Hypothalamus (tissue), 51 donors: ENCODE measurements at places on chromosomes 13 and 19.

DNA sequence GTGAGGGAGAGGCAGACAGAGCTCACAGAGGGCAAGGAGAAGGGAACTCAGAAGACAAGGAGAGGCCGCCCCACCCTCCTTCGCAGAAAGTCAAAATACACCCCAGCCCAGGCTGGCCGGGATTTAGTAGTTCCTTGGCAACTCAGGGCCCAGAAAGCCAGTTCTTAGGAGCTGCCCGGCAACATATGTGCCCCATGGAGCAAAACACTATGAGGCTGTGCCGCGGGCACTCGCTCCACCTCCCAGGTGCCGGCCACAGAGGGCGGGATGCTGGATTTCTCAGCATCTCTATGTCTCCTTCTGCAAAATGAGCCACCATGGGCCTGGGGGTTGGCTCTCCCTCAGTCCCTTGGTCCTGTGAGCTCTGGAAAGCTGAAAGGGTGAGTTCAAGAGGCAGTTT lies 93.8 kb upstream of the CACNA1A start:
- no peak for DNase-seq

DNA sequence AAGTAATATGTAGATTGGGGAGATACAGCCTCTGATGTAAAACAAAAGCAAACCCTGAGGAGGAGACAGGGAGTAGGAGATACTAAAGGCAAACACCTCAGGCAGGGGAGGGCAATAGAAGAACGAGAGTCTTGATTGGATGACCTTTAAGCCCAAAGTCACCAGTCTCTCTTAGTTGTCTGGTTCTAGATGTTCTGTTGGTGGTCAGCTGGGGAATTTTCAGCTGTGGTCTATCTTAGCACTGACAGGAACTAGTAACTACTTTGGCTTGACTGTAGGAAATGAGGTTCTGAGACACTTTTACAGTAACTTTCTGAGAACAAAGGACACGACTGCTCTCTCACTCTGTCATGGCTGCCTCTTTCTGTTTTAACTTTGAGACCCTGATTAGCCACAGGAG lies 290.7 kb upstream of the MIR17HG start:
- no peak for DNase-seq

GRCh38 chr13:31887286-31887685 lies 144.3 kb upstream of the FRY start:
- DNase-seq: no peak

DNA sequence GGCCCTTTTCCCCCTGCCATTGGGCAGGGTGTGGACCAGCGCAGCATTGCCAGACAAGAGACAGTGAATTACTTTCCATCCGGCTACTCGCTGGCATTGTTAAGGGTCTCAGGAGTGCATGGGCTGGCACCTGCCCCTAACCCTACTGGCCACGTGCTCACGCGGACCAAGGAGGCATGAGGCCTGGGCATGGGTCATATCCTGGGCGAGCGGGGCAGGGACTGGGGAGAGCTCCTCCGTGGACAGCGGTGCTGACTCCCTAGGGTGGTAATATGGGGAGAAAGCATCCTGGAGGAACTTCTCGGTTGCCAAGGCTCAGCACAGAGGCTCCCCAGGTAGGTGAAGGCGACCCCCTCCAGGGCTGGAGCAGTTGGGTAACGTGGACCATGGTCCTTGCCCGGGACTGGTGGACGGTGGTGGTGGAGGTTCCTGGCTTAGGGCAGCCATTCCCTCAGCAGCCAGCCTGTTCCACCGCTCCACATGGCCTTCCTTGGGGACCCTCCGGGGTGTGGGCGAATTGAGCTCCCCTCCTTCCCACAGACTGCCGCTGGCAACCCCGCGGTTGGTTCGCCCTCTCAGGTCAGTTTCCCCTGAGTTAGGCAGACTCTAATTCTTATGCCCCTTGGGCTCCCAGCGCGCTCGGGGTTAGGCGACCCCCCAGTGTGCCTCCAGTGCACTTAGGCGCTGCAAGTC lies 465.1 kb downstream of the SLITRK5 start:
- no peak for DNase-seq

DNA sequence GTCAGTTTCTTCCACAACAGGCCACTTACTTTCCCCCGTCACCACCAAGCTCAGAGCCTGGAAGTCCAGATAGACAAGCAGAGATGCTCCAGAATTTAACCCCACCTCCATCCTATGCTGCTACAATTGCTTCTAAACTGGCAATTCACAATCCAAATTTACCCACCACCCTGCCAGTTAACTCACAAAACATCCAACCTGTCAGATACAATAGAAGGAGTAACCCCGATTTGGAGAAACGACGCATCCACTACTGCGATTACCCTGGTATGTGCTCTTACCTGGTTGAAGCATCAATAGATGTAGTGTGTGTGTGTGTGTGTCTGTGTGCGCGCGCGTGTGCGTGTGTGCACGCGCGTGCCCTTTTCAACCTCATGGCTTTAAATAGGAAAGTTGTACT lies 3.7 kb downstream of the KLF5 start:
- DNase-seq: no peak

DNA sequence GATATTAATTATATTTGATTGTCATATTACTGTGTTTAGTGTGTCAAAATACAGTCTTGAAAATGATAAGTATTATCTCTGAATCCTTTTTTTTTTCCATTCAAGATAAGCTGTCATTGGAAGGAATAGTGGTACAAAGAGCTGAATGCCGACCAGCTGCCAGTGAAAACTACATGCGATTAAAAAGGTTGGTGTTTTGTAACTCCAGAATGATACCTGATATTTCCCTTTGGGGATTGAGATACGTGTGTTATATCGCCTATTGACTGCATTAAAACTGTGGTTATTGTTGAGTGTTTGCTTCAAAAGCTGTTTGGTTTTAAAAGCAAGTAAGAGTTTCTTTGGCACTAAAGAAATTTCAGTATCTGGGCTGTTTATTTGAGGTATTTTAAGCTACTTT lies 6.5 kb upstream of the KCTD4 start:
- DNase-seq: no peak

GRCh38 chr13:109667807-109668291 lies 118.5 kb downstream of the IRS2 start:
- DNase-seq: no peak

DNA sequence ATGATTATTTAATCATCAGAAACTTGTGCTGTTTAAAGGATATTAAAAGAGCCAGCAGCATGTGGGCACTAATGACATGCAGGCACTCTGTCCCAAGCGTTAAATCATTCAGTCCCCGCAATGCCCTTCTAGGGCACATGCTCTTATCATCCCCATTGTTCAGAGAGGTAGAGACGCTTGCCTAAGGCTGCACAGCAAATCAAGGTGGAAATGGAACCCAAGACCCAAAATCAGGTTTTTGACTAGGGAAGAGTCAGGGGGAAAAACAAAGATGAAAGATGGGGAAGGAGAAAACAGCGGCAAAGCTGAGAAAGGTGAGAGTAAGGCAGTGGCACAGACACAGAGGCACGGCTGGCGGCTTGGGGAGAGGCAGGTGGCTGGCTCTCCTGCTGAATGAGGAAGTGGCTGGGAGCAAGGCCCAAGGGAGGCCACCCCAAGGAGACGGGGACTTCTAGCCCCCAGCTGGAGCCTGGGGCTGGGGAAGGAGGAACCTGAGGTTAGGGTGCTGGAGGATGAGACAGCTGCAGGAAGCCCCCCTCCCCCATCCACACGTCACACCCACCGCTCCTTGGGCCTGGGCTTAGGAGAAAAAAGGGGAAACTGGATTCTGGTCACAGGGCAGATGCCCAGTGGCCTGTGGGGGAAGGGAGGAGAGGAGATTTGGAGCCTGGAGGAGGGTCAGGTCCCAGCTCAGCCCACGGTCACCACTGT lies 1.0 kb upstream of the TYROBP start:
- DNase-seq: no peak

- DNase-seq: peak; percentile 93
Observed at GRCh38 chr19:17303167-17303939, at the start of gene ABHD8. TSS of gene ABHD8 (minus strand) at chr19:17303425. CDS start at chr19:17301616, 1,809 bp downstream.

DNA sequence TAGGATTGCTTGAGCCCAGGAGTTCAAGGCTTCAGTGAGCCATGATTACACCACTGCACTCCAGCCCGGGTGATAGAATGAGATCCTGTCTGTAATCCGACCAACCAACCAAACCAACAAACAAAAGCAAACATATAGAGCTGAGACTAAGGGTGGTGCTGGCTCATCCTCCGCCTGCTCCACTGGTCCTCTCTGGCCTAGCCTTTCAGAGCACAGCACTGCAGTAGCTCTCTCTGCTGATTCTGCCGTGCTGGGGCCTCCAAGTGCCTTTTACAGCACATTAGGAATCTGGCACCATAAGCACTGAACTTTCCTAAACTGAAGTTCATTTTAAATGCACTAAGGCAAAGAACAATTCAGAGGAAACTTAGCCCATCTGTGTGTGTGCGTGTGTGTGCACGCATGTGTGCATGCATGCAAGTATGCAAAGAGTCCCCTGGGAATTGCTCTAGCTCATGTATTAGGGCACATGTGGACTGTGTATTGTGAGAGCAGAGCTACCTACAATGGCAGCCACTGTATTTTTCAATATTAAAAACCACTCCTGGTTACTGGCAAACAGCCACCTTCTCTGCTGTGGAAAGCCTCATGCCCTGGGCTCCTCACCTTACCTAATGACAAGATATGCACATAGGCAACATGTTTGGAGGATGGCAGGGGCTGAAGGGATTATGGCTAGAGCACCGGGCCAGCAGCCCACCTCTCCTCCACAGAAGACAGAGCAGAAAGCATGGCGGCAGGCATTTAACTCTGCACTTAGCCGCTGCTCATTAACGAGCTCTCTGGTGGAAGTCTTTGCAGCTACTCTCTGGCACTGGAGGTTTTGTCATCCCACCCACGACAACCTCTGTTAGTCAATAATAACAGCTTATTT lies 223.1 kb upstream of the TSHZ3 start:
- no peak for DNase-seq

DNA sequence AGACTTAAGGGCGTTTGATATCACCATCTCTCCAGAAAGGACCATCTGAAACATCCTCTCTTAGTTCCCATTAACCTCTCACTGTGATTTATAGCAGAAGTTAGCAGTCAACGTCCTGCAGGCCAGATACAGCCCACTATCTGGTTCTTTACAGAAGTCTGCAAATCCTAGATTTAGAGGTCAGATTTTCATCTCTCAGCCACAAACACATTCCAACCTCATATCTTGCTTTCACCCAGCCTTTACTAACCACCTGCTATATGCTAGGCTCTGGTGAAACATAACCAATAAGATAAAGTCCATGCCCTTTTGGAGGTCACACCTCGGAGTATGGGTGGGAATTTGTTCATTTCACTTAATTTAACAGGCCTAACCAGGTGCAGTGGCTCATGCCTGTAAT lies 76.8 kb upstream of the CACNA1A start:
- no peak for DNase-seq

DNA sequence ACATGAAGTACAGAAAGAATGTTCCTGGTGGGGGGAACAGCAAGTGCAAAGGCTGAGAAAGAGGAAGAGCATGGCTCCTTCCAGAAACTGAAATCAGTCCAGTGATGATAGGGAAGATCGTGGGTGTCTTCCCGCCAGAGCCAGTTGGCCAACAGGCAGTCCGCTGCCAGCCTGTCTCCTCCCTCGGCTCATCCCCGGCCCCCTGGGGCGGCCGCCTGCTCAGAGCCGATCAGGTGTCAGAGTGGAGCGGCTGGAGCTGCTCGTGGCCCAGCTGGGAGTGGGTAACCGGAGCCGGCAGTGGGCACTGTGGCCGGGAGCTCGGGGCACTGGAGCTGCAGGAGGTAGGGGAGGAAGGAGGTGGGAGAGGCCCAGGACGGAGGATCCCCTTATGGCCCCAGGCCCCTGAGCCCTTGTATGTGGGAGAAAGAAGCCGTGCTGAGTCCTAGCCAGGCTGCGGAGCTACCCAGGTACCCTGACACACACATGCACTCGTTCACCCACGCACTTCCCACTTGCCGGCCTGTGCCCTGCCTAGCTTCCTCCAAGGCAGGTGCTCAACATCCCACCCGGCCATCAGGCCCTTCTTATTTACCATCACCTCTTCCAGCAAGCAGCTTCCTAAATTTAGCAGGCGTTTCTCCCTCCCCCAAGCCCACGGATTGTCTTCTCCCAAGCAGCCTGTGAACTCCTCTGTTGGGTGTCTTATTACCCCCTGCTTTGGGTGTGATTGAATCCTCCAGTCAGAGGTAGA lies 1.7 kb downstream of the ANKRD24 start:
- no peak for DNase-seq

DNA sequence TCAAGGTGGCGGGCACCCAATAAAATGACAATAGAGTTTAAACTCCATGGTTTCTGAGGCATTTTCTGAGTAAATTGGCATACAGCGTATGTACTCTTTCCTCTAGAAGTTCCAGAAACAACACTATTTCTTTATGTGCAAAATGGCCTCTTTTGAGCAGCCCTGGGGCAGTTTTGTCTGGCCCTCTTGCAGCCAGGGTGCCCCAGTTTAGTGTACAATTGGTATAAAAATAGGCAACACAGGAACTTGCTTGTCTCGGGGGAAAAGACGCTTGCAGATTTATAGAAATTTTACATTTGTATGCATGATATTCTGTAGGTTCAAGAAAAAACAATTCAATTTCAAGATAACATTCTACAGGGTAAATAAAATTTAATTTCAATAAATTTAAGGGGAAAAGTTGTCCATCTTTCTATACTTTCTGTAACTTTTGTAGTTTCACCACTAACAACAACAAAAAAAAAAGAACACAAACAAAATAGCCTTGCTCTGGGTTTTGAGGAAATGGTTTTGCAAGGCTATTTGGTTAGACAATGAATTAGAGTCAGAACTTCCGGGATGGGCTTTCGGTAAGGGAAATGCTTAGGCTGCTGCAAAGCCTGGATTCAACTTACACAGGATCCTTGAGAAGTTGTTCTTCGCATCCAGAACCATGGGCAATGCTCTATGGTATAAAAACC lies 45.3 kb downstream of the LRCH1 start:
- DNase-seq: no peak

DNA sequence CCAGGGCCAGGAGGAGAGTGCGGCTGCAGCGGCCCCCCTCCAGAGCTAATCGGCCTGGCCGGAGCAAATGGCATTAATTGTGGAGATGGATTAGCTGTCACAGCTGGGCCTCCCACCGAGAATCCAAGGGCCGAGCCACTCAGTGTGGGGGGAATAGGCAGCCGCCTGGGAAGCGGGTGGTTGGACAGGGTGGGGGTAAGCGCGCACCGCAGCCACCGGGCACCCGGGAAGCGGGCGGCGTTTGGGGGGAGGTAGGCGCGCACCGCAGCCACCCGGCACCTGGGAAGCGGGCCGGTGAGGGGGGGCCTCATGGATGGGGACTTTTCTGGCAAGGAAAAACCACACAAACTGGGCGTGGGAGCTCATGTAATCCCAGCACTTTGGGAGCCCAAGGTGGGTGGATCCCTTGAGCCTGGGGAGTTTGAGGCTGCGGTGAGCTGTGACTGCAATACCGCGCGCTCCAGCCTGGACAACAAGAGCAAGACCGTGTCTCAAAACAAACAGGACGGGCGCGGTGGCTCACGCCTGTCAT lies 9.7 kb downstream of the R3HDM4 start:
- DNase-seq: no peak
